Amygdala (tissue), 56 donors: ENCODE measurements at places on chromosomes 1 and 21.

- no peak for DNase-seq
These were observed 143.3 kb downstream of the DENND1B start for GRCh38 chr1:197632005-197632404.

DNA sequence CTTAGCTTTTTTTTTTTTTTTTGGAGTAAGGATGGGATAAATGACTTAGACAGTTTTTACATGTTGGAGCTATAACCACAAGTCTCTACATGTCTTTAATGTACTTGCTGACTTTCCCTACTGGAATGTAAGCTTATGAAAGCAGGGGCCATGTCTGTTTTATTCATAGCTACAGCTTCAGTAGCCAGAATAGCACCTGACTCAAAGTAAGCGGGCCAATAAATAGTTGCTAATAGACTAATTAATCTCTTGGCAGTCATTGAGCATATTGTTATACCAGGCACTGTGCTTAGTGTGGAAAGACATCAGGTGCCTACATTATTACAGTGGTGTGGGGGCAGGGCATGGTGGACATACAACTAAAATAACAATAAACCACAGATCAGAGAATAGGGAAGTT is 84.4 kb upstream of the HOOK1 start:
- DNase-seq, result no peak

GRCh38 chr21:38721958-38722357 is 83.8 kb upstream of the ETS2 start:
- DNase-seq, result no peak

GRCh38 chr1:178599745-178600144 is 86.8 kb downstream of the TEX35 start:
- no peak for DNase-seq

GRCh38 chr21:20511216-20511880 is 486.9 kb upstream of the NCAM2 start:
- no peak for DNase-seq

DNA sequence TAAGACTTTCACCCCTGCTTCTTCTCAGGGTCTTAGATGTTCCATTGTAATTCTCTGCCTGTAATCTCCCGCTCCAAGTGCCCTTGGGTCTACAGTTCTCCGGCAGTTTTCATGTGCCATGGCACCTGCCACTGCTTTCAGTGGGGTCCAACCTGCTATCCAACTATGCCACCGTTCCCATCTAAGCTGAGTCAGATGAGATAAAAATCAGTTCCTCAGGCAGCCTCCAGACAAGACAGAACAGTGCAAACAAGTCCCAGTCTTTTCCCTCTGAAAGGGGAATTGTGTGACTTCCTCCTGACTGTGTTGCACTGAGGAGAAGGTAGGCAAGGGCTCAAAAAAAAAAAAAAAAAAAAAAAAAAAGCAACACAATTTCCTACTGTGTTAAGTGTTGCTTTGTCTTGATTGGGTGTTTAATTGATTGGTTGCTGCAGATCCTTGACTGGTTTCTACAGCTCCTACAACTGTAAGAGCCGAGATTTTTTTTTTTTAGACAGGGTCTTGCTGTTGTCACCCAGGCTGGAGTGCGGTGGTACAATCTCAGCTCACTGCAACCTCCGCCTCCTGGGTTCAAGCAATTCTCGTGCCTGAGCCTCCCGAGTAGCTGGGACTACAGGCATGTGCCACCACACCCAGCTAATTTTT is 50.7 kb downstream of the EBNA1BP2 start:
- no peak for DNase-seq

DNA sequence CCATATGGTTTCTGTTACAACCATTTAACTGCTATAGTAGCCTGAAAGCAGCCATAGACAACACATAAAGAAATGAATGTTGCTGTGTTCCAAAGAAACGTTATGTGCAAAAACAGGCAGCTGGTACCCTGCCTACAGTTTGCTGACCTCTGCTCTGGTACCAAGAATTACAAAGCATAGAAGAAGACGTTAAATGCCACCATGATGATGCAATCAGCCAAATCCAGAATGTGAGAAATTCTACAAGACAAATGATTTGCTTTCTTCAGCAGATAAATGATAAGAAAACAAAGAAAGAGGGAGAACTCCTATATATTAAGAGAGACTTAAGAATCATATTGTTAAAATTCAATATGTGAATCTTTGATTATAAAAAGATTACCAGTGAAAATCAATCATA is 97.8 kb upstream of the PDE4B start:
- no peak for DNase-seq

DNA sequence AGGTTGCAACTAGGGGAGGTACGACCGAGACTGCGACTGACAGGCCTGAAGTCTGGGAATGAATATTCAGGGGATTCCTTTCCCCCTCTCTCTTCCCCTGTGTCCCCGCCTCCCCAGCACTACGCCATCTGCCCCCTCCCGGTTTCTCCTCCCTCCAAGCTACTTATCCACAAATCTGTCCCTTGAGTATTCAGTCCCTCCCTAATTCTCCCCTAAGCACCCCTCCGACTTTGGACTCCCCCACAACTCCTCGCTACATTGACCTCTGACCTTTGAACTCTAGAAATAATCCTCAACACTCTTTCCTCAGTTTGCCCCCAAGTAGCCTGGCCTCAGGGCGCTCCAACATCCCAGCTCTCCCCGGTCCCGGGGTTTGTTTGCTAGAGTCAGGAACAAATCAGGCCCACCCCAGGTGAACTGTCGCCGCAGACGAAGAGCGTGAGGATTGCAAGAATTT is 393 bp downstream of the LYSMD1 start:
- DNase-seq, result peak; percentile 41

DNA sequence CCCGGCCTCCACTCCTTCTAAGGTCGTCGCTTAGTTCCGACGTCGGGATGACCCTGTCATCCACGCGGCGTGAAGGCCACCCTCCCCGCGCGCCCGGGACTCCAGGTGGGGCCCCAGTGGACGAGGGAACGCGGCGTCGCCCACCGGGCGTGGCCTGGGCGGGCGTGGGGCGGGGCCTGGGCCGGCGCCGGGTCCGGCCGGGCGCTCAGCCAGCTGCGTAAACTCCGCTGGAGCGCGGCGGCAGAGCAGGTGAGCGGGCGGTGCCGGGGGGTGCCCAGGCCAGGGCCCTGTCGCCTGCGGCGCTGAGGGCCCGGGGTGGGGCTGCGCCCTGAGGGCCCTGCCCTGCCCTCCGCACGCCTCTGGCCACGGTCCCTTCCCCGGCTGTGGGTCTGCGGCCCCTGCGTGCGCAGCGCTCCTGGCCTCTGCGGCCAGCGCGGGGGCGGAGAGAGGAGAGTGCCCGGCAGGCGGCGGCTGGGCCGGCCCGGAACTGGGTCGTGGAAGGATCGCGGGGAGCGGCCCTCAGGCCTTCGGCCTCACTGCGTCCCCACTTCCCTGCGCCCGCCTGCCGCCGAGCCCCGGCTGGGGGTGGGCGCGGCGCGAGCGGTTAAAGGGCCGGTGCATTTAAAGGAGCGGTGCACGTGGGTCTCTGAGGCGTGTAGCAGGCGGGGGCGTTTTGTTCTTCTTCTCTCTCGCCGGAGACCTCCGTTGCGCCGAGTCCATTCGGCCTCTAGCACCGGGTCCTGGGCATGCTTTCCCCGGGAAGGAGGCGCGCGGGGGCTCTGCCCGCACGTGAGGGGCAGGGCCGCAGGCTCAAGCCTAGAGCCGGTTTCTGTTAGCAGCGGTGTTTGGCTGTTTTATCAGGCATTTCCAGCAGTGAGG is at the start of gene PSEN2:
TSS of gene PSEN2 (plus strand) at position 216 of the 879 bp plus-strand sequence. CDS start 11,292 bp downstream, outside the sequence.
- peak; percentile 51 for DNase-seq

DNA sequence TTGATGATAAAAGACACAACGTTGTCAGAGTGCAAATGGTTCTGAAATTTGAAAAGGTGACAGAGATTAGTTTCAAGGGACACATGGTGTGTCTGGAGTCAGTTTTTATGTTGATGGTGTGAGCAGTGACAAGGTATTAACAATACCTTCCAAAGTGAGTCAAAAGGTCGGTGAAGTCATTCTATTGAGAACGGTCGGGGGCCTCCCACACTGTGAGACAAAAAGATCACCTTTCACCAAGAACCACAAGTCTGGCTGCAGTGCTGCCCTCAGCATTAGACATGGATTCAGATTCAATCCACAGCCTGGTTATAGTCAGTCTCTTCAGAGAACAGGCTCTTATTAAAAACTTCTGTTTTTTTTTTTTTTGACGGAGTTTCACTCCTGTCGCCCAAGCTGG is 26.5 kb downstream of the ZNF124 start:
- no peak for DNase-seq

GRCh38 chr21:44549525-44550211 is 1.6 kb downstream of the KRTAP10-2 start:
- no peak for DNase-seq

DNA sequence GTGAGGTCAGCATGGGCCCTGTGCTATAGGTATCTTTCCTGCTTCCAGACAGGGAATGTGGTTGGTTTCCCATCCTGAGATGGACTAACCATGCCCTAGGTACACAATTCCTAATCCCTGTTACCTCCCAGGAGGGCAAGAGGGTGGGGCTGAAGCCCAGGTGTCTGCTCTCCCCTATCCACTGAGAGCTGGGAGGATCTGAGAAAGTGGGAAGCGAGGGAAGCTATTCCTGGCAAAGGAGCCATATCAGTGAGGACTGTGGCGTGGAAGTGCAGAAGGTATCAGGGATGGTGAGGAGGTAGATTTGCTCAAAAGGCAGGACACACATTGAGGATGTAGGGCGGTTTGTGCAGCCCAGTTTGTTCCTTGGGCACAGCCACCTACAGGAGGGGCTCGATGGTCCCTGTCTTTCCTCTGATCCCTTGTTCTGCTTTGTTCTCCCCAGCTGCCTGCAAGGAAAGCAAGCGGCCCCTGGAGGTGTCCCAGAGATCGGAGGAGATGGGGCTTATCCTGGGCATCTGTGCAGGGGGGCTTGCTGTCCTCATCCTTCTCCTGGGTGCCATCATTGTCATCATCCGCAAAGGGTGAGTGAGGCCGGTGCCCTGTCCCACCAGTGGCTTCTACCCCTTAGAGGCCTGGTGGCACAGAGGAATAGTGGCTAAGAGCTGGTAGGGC is 48.1 kb downstream of the PTPRU start:
- no peak for DNase-seq

DNA sequence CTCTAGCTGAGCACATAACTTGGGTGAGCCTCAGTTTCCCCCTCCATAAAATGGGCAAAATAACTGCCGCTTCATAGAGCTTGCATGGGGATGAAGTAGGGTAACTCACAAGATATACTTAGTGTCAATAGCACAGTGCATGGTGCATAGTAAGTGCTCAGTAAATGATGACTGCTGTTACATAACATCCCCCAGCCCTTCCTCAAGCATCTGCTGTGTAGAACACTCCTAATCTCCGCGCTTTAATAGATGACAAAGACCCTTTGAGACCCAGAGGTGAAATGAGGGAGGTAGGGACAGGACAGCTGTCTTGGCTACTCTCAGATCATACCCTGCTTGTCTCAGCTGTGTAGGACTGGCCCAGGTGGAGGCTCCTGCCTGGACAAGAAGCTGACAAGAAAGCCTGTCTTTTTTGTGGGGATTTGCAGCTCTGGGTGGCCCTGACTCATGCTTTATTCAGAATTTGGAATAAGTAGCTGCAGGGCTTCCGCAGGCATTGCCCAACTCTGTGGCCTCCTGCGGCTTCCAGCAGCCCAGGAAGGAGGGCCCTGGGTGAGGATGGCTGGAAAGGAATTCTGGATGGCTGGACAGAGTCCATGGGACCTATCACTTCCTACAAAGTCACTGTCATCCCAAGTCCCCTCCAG is 20.7 kb upstream of the PADI4 start:
- no peak for DNase-seq

DNA sequence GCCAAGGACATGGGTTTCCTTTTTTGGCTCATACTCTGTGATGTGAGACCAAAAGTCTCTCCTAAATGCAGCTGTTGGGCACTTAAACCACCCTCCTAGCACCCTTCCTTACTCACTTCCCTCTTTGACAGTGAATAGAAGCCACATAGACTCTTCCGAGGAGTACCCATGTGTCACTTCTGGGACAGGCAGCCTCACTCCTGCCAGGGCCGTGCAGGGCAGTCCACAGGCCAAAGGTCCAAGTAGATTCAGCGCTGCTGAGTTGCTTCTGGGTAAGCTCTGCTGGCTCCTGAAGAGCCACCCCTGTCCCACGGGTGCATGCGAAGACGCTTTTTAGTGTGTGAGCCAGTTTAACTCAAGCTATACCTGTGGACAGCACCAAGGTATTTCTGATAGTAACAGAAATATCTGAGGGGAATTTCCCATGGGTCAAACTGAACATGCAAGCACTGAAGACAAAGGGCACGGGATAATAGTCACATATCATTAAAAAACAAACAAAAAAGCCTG is 36.8 kb upstream of the BMP8B start:
- DNase-seq, result no peak

DNA sequence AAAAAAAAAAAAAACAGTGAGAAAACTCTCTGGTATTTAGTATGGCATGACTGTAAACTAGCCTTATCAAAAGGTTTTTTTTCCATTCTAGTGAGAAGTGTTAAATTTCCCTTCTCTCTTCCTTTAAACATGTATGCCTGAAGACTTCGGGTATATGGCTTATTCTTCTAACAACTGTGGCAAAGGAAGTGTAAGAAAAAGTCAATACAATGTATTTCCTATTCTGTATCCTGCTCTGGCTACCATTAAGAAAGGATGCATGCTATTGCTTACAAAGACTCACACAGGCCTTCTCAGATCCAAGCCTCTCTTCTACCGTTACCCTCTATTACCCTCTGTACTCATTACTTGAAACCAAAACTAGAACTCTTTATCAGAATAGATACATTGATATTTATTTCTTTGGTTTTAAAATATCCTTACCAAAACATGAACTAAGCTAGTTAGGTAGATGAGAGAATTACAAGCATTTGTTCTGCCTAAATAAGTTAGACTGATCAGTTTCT is 8.4 kb downstream of the CEPT1 start:
- DNase-seq, result no peak

DNA sequence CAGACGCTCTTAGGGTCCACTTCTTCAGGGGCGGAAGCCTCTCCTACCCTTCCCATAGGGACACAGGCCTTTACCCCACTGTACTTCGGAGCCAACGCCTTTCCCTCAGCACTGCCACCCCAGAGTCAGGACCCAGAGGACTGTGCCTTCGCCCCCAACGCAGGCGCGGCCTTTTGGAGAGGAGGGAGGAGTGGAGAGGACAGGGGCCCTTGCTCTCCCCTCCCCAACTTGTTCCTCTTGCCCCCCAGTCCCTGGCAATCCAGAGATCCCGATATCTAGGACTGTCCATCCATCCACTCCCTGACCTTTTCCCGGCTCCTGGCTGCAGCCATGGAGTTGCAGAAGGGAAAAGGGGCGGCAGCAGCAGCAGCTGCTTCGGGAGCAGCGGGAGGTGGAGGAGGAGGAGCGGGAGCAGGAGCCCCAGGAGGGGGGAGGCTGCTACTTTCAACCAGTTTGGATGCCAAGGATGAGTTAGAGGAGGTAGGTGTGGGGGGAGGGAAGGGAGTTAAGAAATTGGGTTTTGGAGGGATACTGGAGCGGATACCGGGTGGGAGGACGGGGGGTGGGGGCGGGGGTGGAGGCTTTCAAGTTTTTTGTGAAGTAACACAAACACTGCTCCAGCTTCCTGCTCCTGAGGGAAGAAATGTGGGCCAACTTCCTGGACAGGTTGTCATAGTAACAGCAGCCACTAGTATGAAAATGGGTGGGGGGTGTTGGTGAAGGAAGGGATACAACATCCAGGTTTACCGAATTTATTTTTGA is 636 bp downstream of the INTS3 start:
- DNase-seq, result no peak
